H1 (cell line): ENCODE measurements at places on chromosomes 11 and 22. TPM values are rescaled to one million over a fixed set of nuclear protein-coding genes. Genes with fewer than 3 reads are reported as not detected.
A peak's percentile ranks its signal among the peaks of the same experiment; 100 is the strongest.

DNA sequence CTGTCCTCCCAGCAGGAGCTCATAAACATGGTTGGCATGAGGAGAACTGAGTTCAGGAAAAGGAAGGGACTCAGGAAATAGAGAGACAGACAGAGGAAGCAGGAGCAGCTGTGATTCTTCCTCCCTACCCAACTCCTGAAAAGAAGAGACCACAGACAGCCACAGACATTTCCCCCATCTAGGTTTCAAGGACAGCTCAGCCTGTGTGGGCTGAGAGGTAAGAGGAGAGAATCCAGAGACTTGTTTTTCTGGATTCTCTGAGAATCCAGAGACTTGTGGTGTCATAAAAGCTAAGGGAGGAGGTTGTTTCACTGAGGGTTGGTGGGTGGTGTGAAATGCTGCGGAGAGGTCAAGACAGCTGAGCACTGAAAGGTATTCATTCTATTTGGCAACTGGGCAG, 19.0 kb upstream of the STK33 start:
- peaks cover 5% of the 10 kb centered on the region; the same call in 1 of the 2 replicates for H3K36me3 ChIP-seq
- H3K4me3 ChIP-seq: no peak overlapping the region
- no peaks in the 10 kb centered on the region for H3K4me1 ChIP-seq
- H3K27ac ChIP-seq: no peak overlapping the region
- no peaks in the 10 kb centered on the region for H3K27me3 ChIP-seq
- DNase-seq: no peak

DNA sequence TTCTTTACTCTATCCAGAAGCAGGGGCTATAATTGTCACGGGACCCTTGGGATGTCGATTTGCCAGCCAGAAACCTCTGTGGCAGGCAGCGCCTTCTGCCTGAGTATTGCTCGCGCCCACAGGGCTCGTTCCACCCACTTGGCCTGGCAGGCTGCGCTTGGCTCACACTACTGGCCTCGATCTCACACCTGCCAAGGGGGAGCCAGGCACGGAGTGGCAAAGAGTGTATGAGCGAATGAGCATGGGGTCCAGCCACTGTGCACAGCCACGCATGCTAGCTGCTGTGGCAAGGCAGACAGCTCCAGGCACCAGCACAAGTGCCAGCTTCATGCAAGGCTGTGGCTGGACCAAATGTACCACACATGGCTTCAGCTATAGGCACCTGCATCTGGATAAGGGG, 599.8 kb downstream of the DLG2 start:
- no peak overlapping the region for H3K27ac ChIP-seq
- H3K4me1 ChIP-seq: no peaks in the 10 kb centered on the region
- no peak for DNase-seq
- no peaks in the 10 kb centered on the region for H3K27me3 ChIP-seq
- H3K36me3 ChIP-seq: no peaks in the 10 kb centered on the region

The SORL1 gene
- 65.5 and 66.6 TPM in 2 replicates for total RNA-seq

DNA sequence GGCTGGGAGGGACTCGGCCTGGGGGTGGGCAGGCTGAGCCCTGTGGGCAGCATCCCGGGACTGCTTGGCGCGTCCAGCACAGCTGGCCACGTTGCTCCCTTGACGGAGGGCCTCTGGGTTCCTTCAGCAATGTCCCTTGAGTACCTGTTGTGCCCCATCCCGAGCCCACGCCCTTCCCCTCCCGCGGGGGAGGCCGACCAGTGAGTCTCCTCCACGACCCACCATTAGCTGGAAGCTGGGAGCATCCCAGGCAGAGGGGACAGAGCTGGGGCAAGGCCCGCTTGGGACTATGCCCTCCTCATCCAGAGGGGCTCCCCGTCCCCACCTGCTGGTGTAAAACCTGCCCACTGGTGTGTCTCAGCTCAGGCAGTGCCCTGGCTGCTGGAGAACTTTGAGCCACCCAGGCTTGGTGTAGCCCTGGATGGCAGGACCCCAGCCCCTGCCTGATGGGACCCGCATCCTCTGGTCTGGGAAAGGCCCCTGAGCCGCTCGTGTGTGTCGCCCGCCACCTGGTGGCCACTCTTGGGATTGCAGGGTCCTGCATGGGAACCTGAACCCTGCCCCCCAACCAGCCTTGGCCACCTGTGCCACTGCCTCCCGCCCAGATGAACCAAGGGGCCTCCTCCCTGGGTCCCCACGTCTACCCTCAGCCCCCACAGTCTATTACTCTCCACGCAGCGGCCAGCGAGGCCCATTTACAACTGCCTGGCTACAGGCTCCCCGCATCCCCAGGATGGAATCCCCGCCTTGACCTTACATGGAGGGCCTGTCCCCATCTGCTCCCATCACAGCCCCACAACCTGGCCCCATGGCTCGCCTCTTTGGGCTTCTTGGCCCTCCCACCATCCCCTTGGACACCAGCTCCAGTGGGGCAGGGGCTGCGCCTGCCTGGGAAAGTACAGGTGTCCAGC, 16.6 kb upstream of the ARHGAP8 start:
- peak; percentile 49 for DNase-seq
- no peak overlapping the region for H3K27ac ChIP-seq
- no peak overlapping the region for H3K4me3 ChIP-seq
- peaks cover 9% of the 10 kb centered on the region; the same call in 1 of the 2 replicates for H3K4me1 ChIP-seq
- no peaks in the 10 kb centered on the region for H3K27me3 ChIP-seq

The BBOX1 gene
- not detected in 2 replicates for total RNA-seq

DNA sequence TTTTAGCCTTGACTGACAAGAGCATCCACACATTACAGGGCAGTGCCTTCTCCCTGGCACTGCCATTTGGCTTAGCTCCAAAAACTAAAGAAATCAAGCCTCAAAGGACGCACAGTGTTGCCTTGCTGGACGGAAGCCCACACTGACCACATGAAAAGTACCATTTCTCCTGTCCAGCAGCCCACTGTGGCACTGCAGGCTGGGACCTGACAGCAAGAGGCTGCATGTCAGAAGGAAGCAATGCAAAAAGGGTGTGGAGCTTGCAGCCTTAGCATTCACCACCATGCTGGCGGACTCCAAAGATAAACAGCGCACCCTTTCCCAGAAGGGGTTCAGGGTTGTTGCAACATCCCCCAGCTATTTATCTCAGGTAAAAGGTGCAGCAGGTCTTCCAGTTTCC, 109.3 kb upstream of the BMAL1 start:
- no peaks in the 10 kb centered on the region for H3K4me1 ChIP-seq
- no peak for DNase-seq
- no peaks in the 10 kb centered on the region for H3K27me3 ChIP-seq
